ENCODE measurements at places on chromosomes 2 and 18. TPM values are rescaled to one million over a fixed set of nuclear protein-coding genes. Genes with fewer than 3 reads are reported as not detected.

- peaks cover 50% of the 10 kb centered on the region for H3K36me3 ChIP-seq
- no peak overlapping the region for H3K4me3 ChIP-seq
- no peak for DNase-seq
Measured at GRCh38 chr2:69789772-69790600, 39.5 kb upstream of the GMCL1 start.

GRCh38 chr2:237715459-237715947, 83.1 kb upstream of the RBM44 start:
- peak overlapping the region; percentile 66 for H3K27ac ChIP-seq
- DNase-seq, result no peak
- peaks cover 52% of the 10 kb centered on the region for H3K4me1 ChIP-seq
- H3K36me3 ChIP-seq, result peaks cover 40% of the 10 kb centered on the region
- peak overlapping the region; percentile 18 for H3K4me3 ChIP-seq

REG3G gene
- not detected for total RNA-seq

OR6B2 gene
- total RNA-seq, result not detected

DNA sequence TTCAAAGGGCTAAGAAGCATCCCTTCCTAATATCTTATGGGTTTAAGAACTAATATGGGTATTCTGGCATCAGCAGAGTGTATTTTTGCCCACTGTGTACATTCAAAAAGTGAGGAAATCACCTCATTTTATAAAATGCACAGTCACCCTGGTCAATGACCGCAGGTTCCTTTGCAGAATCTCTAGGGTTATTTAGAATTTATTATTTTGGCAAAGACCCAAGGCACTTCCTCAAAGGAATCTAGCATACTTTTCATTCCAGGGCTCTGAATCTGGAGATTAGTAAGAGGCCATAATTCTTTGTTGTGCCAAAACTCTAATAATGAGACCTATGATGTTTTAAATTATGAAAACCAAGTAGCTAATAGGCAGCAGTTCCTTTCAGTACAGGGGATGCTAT, 27.2 kb upstream of the CDH2 start:
- no peak for DNase-seq
- no peaks in the 10 kb centered on the region for H3K4me1 ChIP-seq
- no peaks in the 10 kb centered on the region for H3K27me3 ChIP-seq
- no peak overlapping the region for H3K4me3 ChIP-seq
- H3K36me3 ChIP-seq, result no peaks in the 10 kb centered on the region
- no peak overlapping the region for H3K27ac ChIP-seq

LRATD1 gene
- 8.0 TPM for total RNA-seq

DNA sequence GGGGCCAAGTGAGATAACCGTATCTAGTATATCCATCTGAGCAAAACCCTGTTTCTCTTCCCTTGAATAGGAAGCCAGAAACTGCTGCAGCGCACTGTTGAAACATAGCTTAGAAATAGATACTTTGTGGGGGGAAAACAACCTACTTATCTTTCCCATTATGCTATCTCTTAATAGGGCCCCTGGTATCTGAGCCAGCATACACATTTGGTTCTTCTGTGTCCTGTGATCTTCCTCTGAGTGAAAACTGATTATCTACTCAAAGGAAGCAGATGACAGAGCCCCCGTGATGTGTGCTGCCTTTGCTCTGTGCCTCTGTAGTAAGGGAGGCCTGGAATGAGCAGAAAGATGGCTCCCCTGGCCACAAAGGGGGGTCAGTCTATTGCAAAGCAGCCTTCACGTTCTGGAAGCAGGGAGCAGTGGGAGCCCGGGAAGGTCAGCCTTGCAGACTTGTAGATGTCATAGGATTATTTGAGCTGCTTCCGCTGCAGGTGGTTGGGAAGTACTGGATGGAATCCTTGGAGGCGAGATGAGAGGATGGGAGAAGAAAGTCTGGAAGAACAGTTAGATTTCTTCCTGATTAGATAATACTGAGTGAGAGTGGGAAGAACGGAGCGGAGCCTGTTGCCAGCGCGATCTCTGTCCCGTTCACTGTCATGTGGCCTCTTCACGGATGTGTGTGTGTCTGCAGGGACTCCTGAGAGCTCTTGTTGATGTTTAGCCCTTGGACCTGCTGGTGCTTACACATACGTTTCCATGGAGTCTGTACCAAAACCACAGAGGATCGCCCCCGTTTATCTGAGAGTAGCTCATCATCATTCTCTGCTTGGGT, 150.1 kb downstream of the AGAP1 start:
- H3K27ac ChIP-seq, result no peak overlapping the region
- H3K36me3 ChIP-seq, result no peaks in the 10 kb centered on the region
- DNase-seq, result no peak
- H3K4me1 ChIP-seq, result peaks cover 35% of the 10 kb centered on the region
- H3K4me3 ChIP-seq, result no peak overlapping the region

ADAM17 gene
- total RNA-seq, result 76.9 TPM

DNA sequence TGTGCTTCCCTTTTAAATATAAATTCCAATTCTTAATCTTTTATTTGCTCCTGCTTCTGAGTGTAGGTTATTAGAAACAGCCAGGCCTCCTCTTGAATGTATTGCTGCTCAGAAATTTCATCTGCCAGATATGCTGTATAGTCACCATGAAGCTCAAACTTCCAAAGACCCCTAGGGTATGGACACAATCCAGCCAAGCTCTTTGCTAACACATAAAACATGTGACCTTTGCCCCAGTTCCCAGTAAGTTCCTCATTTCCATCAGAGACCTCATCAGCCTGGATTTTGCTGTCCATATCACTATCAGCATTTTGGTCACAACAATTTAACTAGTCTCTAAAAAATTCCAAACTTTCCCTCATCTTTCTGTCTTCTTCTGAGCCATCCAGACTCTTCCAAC, 75.2 kb downstream of the MAP2 start:
- no peaks in the 10 kb centered on the region for H3K36me3 ChIP-seq
- no peak overlapping the region for H3K4me3 ChIP-seq
- H3K27ac ChIP-seq, result no peak overlapping the region
- no peaks in the 10 kb centered on the region for H3K27me3 ChIP-seq
- H3K4me1 ChIP-seq, result peaks cover 22% of the 10 kb centered on the region

NR4A2 gene
- total RNA-seq, result 4.0 TPM

DNA sequence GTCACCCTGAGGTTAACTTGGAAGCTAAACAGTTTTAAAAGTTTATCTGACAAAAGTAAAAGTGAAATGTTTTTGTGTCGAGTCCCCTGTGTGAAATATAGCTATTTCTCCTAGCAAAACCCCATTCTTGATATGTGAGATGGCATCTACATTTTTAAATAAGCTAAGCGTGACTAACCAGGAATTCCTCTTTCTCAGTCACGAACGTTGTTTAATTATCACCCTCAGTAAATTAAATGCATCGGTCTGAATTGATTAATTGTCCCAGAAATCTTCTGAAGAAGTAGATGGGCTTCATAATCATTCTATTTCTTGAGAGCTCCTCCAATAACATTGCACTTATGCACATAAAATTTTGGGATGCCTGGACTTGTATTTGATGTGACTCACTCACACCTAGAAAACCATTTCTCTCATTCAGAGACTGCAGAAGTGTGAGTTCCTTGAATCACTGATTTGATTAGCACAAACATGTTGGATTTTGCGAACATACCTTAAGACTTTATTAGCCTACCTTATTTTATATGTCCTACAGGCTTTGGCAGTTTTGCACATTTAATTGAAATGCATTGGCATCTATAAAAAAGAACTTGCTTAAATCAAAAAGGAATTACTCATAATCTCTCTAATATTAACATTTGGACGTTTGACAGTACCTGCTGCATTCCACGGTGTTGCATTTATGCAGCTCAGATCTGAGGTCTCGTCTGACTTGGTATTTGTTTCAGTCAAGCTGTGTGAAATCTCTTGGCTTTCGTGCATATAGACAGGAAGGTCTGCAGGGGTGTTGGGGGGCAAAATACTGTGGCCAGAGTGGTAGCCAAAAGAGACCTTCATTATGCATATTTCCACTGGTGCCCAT, 475.2 kb downstream of the EPHA4 start:
- H3K27me3 ChIP-seq, result no peaks in the 10 kb centered on the region
- no peak for DNase-seq
- no peak overlapping the region for H3K4me3 ChIP-seq
- no peak overlapping the region for H3K27ac ChIP-seq

MC2R gene
- total RNA-seq, result not detected

CCBE1 gene
- total RNA-seq, result 14.0 TPM

SERPINB13 gene
- not detected for total RNA-seq

GRCh38 chr2:30361751-30362394, 85.2 kb upstream of the LCLAT1 start:
- DNase-seq, result no peak
- no peaks in the 10 kb centered on the region for H3K36me3 ChIP-seq
- peaks cover 49% of the 10 kb centered on the region for H3K4me1 ChIP-seq

PRKAG3 gene
- not detected for total RNA-seq

STAT4 gene
- total RNA-seq, result 5.8 TPM

GRCh38 chr18:9722691-9723090, 14.6 kb downstream of the RAB31 start:
- no peak overlapping the region for H3K27ac ChIP-seq
- no peaks in the 10 kb centered on the region for H3K27me3 ChIP-seq
- H3K4me1 ChIP-seq, result peaks cover 7% of the 10 kb centered on the region
- no peaks in the 10 kb centered on the region for H3K36me3 ChIP-seq
- DNase-seq, result no peak

PTH2R gene
- 0.32 TPM for total RNA-seq

GRCh38 chr2:135317375-135317774, 213.6 kb downstream of the ZRANB3 start:
- DNase-seq, result no peak
- no peak overlapping the region for H3K4me3 ChIP-seq
- no peaks in the 10 kb centered on the region for H3K36me3 ChIP-seq
- no peak overlapping the region for H3K27ac ChIP-seq
- H3K27me3 ChIP-seq, result no peaks in the 10 kb centered on the region
- H3K4me1 ChIP-seq, result no peaks in the 10 kb centered on the region

DNA sequence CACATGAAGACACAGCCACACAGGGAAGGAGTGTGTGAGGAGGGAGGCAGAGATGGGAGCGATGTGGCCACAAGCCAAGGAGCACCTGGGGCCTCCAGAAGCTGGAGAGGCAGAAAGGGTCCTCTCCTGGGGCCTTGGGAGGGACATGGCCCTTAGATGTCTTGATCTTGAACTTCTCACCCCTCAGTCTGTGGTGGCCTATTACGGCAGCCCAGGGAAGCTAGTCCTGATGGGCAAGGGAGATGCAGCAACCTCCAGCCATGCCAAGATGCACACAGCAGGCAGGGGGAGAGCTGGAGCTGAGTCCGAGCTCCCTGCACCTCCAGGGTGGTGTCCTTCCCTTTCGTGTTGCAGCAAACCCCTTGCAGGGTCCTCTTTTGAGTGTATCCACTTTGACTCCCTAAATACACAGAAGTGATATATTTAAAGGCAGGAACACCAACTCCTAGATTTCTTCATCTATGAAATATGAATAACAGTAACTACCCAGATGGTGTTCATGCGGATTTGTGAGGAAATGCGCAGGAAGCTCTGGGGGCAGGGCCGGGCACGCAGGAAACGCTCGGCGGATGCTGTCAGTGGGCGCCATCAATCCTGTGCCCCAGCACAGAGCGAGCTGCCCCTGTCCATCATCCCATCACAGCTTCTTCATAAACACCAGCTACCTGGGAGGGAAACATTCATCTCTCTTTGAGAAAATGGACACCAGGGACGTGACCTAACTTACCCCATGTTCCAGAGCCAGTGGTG, 230.4 kb upstream of the MYT1L start:
- H3K4me3 ChIP-seq, result no peak overlapping the region
- no peak overlapping the region for H3K27ac ChIP-seq
- no peaks in the 10 kb centered on the region for H3K36me3 ChIP-seq
- no peak for DNase-seq
- no peaks in the 10 kb centered on the region for H3K27me3 ChIP-seq

CFC1 gene
- total RNA-seq, result not detected

- no peak overlapping the region for H3K27ac ChIP-seq
- no peaks in the 10 kb centered on the region for H3K36me3 ChIP-seq
- DNase-seq, result no peak
- no peak overlapping the region for H3K4me3 ChIP-seq
- H3K27me3 ChIP-seq, result no peaks in the 10 kb centered on the region
- H3K4me1 ChIP-seq, result no peaks in the 10 kb centered on the region
Measured at GRCh38 chr18:47679864-47680263, 250.6 kb downstream of the SMAD2 start.

GRCh38 chr2:206837775-206838174, 72.4 kb downstream of the FASTKD2 start:
- H3K36me3 ChIP-seq, result no peaks in the 10 kb centered on the region
- no peak overlapping the region for H3K4me3 ChIP-seq
- H3K27ac ChIP-seq, result no peak overlapping the region

DNA sequence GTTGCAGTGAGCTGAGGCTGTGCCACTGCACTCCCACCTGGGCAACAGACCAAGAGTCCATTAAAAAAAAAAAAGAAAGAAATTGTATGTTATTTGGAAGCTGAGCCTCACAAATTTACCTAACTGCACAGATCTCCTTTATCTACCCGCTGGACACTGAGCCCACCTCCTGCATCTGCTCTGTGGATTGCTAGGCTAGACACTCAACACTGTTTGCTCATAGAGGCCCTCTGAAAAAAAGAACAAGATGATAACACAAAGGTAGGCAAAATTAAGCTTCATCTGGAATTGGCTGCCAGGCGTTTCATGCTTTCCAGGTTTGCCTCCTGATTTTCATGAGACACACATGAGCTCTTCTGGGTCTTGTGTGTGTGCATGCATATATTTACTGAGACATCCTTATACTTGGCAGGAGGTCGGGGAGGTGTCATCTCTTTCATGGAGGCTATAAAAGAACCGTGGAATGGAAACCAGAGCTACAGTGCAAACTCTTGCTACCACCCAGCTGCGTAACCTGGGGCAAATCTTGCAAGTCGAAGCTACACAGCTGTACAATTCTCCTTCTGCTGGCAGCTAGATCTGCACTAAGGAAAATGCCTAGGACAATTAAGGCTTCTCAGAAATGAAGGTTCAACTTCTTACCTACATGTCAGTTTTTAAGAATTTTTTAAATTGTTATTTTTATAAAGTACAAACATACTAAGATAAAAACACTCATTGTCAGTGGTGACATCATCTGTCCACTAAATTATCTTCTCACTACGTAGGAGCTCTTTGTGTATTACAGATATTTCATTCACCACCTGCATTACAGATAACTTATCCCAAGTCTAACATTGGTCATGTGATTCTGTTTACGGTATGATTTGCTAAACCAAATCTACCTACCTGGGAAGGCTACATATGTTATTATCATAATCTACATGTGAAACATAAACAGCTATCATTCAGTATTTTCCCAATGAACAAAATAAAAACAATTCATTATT, 63.1 kb downstream of the CABYR start:
- H3K4me1 ChIP-seq, result no peaks in the 10 kb centered on the region
- H3K27me3 ChIP-seq, result no peaks in the 10 kb centered on the region
- H3K27ac ChIP-seq, result no peak overlapping the region
- no peaks in the 10 kb centered on the region for H3K36me3 ChIP-seq
- no peak overlapping the region for H3K4me3 ChIP-seq
